ENCODE measurements at places on chromosomes 7 and 10. TPM values are rescaled to one million over a fixed set of nuclear protein-coding genes. Genes with fewer than 3 reads are reported as not detected.

- no peak for DNase-seq
Observed at GRCh38 chr7:132934017-132934416, 147.9 kb downstream of the CHCHD3 start.

- DNase-seq: no peak
Observed at GRCh38 chr10:71263376-71263775, 51.0 kb downstream of the UNC5B start.

Gene MUC12
- total RNA-seq: 0.39 TPM

Gene PIP
- not detected for total RNA-seq

Gene SLC16A9
- total RNA-seq: 0.42 TPM

DNA sequence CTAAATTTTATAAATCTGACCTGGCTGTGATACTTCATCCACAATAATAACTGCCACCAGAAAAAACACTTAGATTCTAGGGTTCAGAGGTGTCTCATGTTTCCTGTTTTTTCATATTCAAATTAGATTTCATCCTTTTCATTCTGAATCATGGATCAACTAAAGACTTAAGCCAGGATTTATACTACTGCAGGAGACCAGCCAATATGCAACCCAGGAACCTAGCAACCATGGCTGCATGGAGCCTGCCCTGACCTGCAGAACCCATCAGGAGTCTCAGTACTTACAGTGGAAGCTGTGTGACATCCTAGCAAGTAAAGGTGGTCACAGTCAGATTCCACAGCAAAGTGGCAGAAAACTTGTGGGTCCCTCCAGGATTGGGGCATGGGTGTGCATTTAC, 40.5 kb upstream of the RNF148 start:
- no peak for DNase-seq

All from left cardiac atrium (tissue), 4 donors.